NCI-H1930 (cell line): ENCODE measurements at places on chromosomes 11 and 22.
A peak's percentile ranks its signal among the peaks of the same experiment; 100 is the strongest.

GRCh38 chr22:40679964-40680818 is 907 bp downstream of the MCHR1 start:
- no peak for DNase-seq

- no peak for DNase-seq
Measured at GRCh38 chr22:42156598-42156997, 26.0 kb upstream of the CYP2D6 start.

DNA sequence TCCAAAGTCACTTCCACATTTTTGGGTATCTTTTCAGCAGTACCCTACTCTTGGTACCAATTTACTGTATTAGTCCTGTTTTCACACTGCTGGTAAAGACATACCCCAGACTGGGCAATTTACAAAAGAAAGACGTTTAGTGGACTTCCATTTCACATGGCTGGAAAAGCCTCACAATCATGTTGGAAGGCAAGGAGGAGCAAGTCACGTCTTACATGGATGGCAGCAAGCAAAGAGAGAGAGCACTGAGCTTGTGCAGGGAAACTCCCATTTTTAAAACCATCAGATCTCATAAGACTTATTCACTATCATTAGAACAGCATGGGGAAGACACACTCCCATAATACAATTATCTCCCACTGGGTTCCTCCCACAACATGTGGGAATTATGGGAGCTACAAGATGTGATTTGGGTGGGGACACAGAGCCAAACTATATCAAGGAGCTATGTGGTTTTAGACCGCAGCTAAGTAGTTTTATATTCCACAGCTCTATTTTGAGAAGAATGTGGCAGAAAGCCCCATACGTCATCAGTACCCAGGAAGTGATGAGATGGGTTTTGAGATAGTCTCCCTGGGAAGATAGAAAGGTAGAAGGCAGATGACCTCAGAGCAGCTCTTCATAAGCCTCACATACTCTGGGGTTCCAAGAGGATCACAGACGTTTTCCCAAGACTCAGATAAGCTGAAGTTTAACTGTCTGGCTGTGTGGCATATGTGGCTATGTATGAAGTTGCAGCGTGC is 96.3 kb downstream of the APIP start:
- DNase-seq, result no peak

GRCh38 chr11:133660202-133660568 is 127.9 kb upstream of the OPCML start:
- DNase-seq, result no peak

GRCh38 chr11:134613646-134614045 is 201.6 kb upstream of the B3GAT1 start:
- no peak for DNase-seq

GRCh38 chr11:57511741-57512430 is 3.6 kb downstream of the SLC43A1 start:
- no peak for DNase-seq

- peak; percentile 6 for DNase-seq
Measured at GRCh38 chr11:30128269-30128932, 102.4 kb upstream of the FSHB start.

- DNase-seq, result no peak
Measured at GRCh38 chr11:5618807-5619206, 6.0 kb upstream of the TRIM34 start.

GRCh38 chr11:57069942-57070341 is 81.2 kb downstream of the OR5AK2 start:
- DNase-seq, result no peak

GRCh38 chr22:36884349-36885158 is 23.7 kb downstream of the NCF4 start:
- no peak for DNase-seq

- no peak for DNase-seq
Measured at GRCh38 chr11:47105974-47106373, 70.7 kb downstream of the ARFGAP2 start.

GRCh38 chr11:33151399-33151798 is 9.9 kb downstream of the CSTF3 start:
- DNase-seq, result no peak

- no peak for DNase-seq
Measured at GRCh38 chr11:34749666-34750659, 129.1 kb downstream of the EHF start.
